ENCODE measurements at places on chromosomes 2 and 18. TPM values are rescaled to one million over a fixed set of nuclear protein-coding genes. Genes with fewer than 3 reads are reported as not detected.

Gene STARD6
- total RNA-seq: not detected

- no peak for DNase-seq
Measured at GRCh38 chr2:76985387-76986136, 536.6 kb downstream of the LRRTM4 start.

DNA sequence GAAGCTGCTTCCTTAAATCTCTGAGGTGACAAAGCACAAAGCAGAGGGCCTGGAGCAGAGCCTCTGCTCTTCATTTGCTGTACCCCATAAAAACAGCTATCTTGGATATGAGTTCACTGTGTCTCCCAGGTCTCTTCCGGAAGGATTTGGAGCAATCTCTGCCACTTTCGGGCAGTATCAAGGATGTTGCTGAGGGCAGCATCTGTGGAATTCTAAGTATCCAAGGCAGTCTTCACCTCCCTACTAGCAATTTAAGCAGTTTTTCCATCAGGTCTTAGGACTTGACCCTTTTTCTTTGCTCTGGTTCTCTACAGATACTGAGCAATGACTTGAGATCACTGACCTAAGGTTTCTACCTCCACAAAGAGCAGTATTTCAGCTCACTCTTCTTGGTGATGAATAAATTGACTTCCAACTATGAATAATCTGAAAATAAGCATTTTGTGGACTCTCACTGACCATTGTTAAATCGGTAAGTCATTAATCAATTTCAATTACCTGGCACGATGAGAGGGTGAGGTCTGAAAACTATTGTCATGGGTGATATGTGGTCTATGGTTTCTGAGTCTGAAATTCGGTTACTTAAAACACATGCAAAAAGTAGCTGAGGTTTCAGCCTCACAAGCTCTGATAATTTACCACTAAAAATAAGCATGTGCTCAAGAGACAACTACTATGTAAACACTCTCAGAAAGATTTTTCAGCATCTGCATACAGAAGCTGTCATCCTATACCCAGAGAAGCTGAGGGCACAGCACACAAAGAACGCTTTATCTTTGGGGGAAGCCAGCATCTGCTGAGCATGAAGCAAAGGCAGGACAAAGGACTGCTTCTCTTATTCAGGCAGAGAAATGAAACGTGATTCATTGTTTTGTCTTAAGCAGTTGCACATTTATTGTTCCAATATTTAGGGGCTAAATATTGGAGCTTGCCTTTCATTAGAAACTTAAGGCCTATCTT, 32.1 kb upstream of the SPATS2L start:
- no peak for DNase-seq

Gene PLGLB1
- 0.38 TPM for total RNA-seq

DNA sequence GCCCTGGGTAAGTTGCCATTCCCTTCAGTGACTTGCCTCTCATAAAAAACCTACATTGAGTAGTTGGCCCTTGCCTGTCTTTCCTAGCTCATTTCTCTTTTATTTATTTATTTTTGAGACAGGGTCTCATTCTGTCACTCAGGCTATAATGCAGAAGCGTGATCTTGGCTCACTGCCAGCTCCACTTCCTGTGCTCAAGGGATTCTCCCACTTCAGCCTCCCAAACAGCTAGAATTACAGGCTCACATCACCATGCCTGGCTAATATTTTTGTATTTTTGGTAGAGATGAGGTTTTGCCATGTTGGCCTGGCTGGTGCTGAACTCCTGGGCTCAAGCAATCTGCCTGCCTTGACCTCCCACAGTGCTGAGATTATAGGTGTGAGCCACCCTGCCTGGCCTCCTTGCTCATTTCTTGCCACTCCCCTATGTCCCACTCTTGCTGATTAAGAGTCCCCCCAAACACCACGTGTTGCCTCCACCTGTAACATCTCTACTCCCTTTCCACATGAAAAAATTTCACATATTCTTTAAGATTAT, 12.6 kb downstream of the EVA1A start:
- no peak for DNase-seq

Gene ZNF385B
- not detected for total RNA-seq

Gene SH3BP4
- total RNA-seq: 119 TPM

Gene IDH1
- total RNA-seq: 108 TPM

- no peak for DNase-seq
Measured at GRCh38 chr2:238521870-238522269, 95.1 kb downstream of the ASB1 start.

GRCh38 chr2:95059656-95060370, 34.3 kb downstream of the MAL start:
- no peak for DNase-seq

DNA sequence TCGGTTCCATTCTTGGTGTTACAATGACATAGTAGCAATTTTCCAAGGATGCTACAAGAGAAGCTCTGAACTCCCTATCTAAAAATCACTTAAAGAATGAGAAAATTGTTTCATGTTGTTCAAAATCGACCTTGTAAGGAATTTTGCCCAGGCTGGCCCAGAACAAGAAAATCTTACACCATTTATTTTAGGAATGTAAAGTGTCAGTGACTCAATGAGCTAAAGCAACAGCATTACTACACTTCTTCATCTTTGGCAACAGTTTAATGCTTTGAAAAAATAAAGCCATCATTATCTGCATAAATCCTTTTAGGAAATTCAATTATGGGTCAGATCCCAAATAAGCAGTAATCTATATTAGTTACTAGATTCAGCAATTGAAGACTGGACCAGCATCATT, 38.6 kb downstream of the SLC25A12 start:
- DNase-seq: no peak

Gene SH3RF3
- total RNA-seq: 11.3 TPM

DNA sequence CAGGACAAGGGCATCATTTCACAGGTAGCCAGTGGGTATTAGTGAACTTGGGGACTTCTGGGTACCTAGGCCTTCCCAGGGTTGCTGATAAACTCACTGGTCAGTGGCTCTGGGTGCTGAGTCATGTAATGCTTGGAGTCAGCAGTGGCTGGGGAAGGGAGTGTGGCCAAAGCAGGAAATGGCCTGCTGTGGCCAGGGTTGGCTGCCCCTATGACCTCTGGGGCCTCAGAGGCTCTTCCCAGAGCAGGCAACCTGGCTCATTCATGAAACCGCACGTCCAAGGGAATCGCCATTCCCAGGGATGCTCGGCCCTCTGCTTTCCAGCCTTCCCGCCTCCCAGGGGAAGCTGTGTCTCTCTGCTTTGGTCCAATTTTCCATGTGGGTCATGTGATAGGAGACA, 294.9 kb downstream of the DYSF start:
- DNase-seq: no peak

- DNase-seq: no peak
Measured at GRCh38 chr2:201263779-201264178, 3.4 kb downstream of the CASP8 start.

Gene LYPD6
- total RNA-seq: 3.7 TPM

DNA sequence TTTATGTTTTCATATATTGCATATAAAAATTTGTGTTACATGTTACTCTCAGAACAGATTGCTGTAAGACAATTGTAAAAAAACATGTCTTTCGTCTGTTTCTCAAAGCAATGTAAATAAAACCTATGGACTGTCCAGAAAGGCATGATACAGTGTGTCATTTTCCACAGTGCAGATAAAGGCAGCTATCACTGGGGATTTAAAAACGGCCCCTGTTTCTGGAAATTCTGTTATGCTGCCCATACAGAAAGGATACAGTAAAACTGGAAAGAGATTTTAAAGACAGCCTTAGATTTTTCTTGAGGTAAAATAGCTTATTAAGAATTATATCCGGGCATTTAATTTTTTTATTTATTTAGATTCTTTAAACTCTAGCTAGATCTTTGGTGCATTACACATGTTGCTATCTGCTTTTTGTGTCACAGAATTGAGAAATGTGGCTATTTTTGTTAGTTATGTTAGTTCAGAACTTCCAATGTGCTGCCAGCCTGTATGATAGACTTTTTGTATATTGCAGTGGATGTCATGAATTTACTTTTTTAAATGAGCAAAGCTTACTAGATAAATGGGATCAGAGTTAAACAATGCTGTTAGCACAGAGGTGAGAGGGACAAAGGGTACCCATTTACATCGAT, 859 bp upstream of the INO80D start:
- no peak for DNase-seq

DNA sequence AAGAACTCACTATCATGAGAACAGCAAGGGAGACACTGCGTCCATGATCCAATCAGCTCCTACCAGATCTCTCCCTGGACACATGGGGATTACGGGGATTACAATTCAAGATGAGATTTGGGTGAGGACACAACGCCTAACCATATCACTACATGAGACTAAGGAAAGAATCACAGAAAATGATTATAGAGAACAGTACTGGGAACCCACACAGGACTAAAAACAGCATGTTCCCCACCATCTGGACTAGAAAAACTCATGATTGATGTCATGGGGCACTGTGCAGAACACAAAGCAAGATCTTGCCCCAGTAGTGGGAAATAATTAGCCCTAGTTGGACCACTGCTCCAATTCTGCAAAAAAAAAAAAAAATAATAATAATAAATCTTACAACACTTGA, 63.5 kb downstream of the HIBCH start:
- no peak for DNase-seq

DNA sequence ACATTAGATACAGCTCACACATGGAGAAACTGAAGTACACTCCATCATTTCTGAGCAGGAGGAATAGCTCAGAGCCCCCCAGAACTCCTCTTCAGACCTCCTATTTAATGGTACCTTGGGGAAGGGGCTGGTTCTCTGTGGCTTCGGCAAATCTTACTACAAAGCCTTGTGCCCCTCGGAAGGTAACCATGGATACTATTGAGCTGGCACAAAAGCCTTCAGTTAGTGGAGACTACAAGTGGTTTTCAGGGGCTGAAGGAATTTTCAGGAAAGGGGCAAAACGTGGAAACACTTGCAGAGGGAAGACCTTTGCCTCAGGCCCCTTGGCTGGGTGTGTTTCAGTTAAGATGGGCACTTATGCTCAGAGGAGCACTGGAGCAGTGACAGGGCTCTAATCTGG, 1.1 kb upstream of the FAM237A start:
- no peak for DNase-seq

Gene CROCC2
- not detected for total RNA-seq

Gene SIX3
- total RNA-seq: not detected

GRCh38 chr2:23042216-23042906, 342.6 kb upstream of the KLHL29 start:
- no peak for DNase-seq
